Activated T-helper 17 cell treated with anti-CD3 and anti-CD28 coated beads, Interleukin-2, amount 50 U/mL, for 72 hours (primary cell): ENCODE measurements at places on chromosomes 7 and 10. TPM values are rescaled to one million over a fixed set of nuclear protein-coding genes. Genes with fewer than 3 reads are reported as not detected.

SPDYE6 gene
- not detected for total RNA-seq

DNA sequence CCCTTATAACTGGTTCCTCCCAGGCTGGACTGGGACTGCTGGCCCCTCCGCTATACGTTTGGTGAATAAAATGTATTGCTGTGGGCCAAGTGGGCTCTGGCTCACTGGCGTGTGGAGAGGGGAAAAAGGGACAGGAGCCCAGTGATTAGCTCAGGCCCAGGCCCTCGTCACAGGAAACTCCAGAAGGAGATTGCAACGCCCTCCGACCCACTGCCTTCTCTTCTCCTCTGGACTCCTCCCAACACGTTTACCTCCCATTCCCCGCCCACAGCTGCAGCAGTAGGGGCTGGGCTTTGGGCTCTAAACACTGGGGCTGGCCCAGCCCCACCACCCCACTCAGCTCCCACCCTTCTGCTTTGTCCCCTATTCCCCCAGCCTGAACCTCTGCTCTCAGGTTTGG is 173.9 kb downstream of the NEURL1 start:
- no peak for ATAC-seq

GRCh38 chr10:24000271-24000813 is 208.6 kb upstream of the KIAA1217 start:
- ATAC-seq = no peak

AFAP1L2 gene
- total RNA-seq = 1.7 TPM

CTTNBP2 gene
- 0.40 TPM for total RNA-seq
